ENCODE measurements at places on chromosomes 5 and 9.

- DNase-seq, result no peak
These were observed 562.8 kb upstream of the RIOK2 start for GRCh38 chr5:97745817-97746216.

DNA sequence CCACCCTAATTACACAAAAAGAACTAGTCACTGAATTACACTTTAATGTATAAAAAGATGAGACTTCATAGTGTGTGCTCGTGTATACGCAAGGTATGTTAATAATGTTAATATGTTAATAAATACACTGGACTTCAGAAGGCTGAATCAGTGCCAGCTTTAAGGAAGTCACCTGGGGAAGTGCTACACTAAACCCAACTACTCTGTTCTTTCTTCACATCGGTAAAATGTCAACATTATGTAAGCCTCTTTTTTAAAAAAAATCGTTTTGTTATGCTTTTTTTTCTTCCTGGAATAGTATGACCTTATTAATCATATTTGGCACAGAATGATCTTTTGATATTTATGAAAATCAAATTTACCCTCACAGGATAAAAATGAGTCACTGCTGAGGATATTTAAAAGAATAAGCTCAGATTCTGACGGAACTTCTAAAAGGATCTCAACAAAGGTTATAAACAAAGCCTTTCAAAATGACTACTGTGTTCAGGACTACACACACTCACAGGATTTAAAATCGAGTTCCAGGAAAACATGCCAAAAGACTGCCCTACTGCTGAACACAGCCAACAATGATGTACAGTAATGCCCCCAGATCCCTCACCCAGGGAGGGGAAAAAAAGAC, 75.9 kb downstream of the AUH start:
- DNase-seq, result no peak

GRCh38 chr5:129745997-129746396, 1.9 kb upstream of the MINAR2 start:
- no peak for DNase-seq

DNA sequence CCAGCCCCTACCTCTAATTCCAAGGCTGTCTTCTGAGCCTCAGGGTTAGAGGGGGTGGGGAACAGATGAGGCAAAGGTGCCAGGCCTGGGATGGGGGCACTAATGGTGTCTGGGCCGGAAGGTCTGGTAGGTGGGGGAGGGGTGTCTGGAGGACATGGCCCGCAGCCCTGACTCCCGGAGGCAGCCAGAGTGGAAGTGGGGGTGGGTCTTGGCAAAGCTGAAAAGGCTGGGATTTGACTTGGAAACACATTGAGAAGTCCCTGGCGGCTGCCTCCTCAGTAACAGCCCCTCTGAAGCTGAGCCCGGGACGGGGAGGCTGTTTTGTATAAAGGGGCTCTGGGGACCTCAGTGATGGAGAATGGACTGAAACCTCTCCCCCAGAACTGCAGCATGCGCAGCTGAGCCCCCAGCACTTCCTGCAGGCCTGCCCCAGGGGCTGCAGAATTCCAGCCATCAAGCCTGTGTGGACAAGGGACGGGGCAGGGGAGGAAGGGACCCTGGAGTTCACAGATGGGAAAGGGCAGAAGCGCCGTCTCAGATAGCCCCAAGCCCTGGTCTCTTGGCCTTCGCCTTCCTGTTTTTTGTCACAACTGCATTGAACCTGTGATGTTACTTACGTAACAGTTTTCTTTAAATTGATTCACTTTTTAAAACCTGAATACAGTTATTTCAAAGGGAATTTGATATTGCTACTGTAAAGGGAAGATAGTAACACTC, 49.3 kb upstream of the SYNPO start:
- no peak for DNase-seq

- no peak for DNase-seq
These were observed 15.4 kb downstream of the IL9 start for GRCh38 chr5:135880278-135880677.

- no peak for DNase-seq
These were observed 297.0 kb downstream of the SLIT3 start for GRCh38 chr5:169003721-169004541.

- no peak for DNase-seq
These were observed 104.1 kb downstream of the ROR2 start for GRCh38 chr9:91845879-91846278.

- DNase-seq, result no peak
These were observed 174.8 kb downstream of the ENC1 start for GRCh38 chr5:74465724-74466123.

DNA sequence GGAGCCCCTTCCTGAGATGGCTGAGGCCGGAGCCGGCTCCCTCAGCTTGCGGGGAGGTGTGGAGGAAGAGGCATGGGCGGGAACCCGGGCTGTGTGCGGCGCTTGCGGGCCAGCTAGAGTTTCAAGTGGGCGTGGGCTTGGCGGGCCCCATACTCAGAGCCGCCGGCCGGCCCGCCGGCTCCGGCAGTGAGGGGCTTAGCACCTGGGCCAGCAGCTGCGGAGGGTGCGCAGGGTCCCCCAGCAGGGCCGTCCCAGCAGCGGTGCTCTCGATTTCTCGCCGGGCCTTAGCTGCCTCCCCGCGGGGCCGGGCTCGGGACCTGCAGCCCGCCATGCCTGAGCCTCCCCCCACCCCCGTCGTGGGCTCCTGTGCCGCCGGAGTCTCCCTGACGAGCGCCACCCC, 67.9 kb upstream of the SLC28A3 start:
- DNase-seq, result no peak

GRCh38 chr5:57441557-57441956, 41.1 kb downstream of the ACTBL2 start:
- no peak for DNase-seq

GRCh38 chr9:74444369-74444768, 52.8 kb upstream of the RORB start:
- DNase-seq, result no peak

- no peak for DNase-seq
These were observed 206.5 kb downstream of the DAB2IP start for GRCh38 chr9:121857928-121858327.

- DNase-seq, result no peak
These were observed 214.4 kb downstream of the SEMA6A start for GRCh38 chr5:116360008-116360853.

DNA sequence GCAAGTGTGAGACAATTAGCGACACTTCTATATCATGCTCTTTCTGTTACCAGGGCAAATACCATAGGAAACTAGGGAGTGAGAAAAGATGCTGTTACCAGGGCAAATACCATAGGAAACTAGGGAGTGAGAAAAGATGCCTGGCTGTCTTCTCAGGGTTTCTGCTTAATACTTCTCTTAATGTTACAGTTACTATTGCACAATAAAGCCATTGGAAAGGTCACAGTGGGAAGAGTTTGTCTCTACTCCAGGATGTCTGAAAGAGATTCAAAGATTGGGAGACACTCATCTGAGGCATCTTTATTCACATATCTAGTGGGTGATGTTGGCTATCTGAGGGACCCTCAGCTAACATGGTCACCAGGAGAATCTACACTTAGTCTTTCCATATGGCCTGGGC, 431.7 kb upstream of the POU5F2 start:
- no peak for DNase-seq

- DNase-seq, result no peak
These were observed 113.1 kb upstream of the IRX2 start for GRCh38 chr5:2864515-2865105.

DNA sequence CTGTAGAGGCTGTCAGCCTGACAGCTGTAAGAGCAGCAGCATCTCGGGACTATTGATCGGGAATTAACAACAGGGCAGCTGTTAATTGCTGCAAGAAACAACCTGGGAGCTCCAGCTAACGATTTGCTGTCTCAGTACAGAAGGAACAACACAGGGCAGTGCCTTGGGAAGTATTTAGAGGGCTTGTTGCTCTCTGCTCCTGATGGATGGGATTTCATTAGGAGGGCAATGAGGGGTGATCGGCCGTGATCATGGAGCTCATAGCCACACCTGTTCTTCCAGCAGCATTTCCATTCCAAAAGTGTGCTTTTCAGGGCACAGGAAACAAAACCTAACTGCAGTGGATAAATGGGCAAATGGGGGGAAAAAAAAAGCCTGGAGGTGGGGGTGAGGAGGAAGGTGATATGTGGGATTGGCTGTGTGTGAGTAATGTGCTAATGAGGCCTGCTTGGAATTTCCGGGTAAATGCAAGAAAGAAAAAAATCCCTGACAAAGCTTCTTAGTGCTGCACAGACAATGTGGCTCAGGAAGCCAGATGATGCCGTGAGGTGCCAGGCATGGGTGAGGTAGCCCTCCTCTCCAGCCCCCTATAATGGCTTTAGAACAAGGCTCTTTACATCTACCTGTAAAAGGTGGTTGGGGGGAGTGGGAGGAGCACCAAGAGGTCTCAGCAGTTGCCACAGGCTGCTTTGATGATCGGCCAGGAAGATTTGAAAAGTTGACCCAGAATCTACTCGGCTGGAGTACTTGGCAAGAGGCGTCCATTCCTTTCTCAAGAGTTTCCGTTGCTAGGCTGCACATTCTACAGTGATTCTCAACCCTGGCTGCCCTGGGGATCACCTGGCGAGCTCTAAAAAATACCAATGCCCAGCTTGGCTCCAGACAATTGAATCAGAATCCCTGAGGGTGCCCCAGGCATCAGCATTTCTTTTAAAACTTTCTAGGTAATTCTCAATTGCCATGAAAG, 139.5 kb upstream of the KLF9 start:
- no peak for DNase-seq

- no peak for DNase-seq
These were observed 387.9 kb downstream of the MAT2B start for GRCh38 chr5:163893281-163893680.

DNA sequence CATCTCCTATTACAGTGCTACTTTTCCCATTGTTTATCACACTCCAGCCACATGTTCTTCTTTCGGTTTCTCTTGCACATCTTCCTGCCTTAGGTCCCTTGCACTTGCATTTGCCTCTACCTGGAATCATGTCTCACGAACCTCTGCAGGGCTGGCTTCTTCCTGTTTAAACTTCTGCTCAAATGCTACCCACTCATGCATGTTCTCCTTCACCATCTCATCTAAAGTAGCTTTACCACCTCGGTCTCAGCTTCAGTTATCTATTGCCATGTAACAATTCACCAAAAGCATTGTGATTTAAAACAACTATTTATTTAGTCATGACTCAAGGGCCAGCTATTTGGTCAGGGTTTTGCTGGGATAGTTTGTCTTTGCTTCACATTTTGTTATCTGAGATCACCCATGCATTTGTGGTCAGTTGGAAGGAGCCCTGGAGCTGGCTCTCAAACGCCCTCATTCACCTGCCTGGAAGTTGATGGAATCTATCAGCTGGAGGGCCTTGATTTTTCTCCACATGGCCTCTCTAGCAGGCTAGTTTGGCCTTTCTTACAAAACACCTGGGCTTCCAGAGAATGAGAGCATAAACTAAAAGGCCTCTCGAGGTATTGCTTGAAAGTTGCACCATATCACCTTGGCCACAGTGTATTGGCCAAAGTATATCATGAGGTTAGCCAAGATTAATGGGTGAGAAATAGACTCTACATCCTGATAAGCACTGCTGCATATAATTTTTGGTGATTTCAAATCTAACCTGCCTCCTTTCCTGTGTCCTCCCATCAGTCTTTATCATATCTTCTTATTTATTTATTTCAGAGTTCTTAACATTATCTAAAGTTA, 21.4 kb downstream of the SPINK1 start:
- DNase-seq, result no peak

DNA sequence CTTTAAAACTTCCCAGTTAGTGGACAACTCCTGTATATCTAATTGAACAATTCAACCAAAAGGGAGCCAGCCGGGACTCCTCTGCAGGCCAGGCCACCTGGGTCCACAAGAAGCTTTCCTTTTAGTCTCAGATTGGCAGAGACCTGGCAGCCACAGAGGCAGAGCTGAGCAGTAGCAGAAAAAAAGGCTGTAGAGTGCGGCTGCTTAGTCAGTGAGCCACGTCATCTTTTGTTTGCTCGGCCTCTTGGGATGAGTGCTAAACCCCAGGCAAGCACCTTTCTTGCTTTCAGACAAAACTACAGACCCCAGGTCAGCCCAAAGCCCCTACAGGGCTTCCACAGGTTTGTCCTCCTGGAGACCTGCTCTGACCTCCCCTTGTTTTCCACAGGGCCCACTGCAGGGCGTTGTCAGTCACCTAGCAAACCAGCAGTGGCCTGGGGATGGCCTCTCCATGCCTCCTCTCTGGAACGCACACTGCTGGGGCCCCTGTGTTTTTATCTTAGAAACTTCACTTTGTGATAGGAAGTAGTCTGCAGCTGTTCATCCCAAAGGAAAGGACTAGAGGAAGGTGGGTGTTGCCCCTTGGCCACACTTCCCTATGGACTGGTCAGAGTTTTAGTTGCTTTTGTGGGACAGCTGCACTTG, 49.9 kb downstream of the SHB start:
- no peak for DNase-seq

GRCh38 chr5:72314571-72315172, 5.4 kb downstream of the MRPS27 start:
- DNase-seq, result no peak

GRCh38 chr5:131457193-131457592, 177.8 kb downstream of the RAPGEF6 start:
- DNase-seq, result no peak

- no peak for DNase-seq
These were observed 53.6 kb upstream of the POU5F2 start for GRCh38 chr5:93794954-93795353.

DNA sequence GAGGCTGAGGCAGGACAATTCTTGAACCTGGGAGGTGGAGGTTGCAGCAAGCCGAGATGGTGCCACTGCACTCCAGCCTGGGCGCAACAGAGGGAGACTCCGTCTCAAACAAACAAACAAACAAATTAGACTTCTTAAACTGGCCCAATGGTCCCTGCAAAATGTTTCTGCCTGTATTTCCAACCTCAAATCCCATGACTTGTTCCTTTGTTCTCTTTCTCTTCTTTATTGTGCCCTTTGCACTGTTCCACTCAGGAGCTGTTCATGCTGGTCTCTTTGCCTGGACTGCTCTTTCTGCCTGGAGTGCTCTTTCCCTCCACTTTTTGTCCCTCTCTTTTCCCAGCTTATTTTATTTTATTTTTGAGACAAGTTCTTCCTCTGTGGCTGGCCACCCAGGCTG, 4.1 kb downstream of the RABEPK start:
- no peak for DNase-seq

DNA sequence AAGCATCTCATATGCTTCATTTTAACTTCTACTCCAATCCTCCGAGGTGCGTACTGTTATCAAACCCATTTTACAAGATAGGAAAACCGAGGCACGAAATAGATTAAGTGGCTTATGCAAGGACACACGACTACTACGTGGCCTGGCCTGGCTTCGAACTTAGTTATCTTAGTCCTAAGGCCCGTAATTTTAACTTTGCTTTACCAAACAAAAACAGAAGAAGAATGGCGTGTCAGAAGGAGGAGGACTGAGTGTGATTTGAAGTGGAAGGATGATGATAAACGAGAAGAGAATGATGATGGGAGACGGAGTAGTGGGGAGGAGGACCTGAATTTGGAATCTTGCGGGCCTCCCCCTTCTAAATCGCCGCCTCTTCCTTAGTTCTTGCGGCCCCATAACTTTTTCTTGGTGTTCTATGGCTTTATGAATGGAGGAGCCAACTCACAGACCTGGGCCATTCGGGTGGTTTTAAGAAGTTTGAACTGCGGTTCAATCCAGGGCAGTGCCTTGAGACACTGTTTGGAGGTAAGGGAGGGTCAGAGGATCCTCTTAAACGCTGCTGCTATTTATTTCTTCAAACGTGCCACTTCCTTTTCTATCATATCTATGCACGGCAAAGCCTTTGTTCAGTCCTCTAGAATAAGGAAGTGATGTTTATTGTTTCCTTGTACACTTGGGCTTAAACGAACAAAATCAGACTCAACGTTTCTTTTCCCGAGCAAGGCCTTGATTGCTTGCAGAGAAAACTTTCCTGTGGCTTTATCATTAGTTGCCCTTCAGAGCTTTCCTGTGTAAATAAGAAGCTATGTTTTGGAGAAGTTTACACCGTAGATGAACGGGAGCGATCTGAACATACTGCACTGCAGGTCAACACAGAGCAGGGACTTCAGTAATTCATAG, 795 bp downstream of the CNOT8 start:
- no peak for DNase-seq

GRCh38 chr5:36936309-36936708, 59.7 kb downstream of the NIPBL start:
- DNase-seq, result no peak

Data from stimulated activated CD4-positive, alpha-beta T cell treated with anti-CD3 and anti-CD28 coated beads, Interleukin-4, amount 100 ng/mL, for 1 hour (primary cell).